Peyer's patch (tissue), 4 donors: ENCODE measurements at places on chromosomes 2 and 18.

- no peak for DNase-seq
Measured at GRCh38 chr2:1556776-1557466, 143.7 kb downstream of the TPO start.

DNA sequence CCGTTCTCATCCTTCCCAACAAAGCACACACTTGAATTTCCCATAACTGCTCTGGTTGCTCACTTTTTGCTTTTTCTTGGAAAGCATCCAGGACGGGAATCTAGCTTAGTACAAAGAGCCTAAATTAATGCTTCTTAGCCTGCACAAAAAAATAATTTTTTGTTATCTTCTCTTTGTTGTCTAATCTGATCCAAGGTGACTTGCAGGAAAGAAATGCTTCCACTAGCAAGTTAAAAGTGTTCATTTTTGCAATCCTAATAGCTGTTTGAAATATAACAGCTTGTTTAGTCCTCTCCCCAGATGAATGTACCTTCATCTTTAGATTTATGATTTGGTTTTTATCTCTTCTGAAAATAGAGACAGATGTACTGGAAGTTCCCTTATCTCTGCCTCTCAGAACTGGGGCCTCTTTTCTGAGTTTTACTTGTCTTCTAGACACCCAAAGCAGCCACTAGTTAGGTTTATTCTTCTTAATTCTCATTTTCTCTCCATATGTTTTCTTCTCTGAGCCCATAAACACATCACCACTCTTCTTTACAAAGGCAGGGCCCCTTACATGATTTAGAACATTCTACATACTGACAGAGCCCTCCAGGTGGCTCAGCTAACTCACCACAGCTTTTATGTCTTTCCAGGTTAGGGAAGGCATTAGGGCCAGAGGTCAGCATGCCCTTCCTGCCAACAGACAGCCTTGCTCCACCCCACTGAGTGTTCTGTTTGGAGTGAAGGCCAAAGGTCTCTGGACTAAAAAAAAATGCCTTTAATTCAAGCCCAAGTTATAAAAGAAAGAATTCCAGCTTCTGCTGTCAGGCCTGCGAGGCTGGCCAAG, 74.7 kb upstream of the MAP4K3 start:
- DNase-seq = peak; percentile 58

DNA sequence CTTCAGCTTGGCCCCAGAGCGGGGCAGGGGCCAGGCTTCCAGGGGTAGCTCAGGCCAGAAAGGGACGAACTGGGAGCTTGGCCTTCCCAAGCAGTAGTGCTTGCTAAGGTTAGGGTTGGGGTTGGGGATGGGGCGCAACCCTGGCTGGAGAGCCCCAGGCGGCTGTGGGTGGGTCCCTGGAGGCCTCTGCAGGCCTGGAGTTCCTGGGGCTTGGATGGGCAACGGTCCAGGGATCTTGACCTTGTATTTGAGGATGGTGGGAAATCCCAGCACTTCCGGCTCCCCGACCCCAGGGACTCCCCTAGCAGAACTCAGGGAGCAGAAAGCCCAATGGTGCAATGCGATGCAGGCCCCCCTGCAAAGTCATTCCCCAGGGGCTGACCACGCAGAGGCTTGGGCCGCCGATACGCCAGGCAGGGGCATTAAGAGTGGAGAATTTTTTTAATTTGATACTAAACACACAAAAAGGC, 12.6 kb upstream of the MLPH start:
- DNase-seq = no peak

GRCh38 chr18:980586-980985, 75.9 kb downstream of the ADCYAP1 start:
- DNase-seq = no peak

DNA sequence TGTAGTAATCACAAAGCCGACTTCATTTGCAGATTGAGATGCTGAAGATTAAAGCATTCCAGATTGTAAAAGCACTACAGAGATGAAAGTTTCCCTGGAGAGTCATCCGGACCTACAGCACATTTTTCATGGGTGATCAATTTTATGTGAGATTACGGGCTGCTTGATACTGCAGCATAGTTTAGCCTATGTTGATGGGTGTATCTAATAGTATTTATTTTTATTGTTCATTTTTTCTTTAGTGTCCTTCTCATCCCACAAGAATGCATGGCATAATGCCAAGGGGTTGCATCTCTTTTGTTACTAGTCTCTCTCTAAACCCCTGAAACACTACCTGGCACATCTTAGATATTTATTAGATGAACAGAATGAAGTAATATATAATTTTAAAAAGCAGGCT, 240.4 kb downstream of the MBD2 start:
- no peak for DNase-seq

DNA sequence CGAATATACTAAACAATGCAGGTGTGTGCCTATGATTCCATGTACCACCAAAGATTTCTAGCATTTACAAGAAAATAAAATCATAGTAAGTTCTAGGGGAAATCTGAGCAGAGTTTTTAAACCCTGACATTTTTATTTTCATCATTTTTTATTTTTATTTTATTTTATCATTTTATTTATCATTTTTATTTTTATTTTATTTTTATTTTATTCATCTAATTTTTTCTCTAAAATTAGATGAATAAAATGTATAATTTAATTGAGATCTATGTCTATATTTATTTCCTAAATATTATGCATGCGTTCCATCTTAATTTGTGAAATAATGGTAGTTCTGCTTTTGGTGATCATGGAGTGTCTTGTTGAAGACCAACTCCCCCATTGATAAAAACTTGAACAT, 257.6 kb upstream of the DOK6 start:
- DNase-seq = no peak
